Neural crest cell (in vitro differentiated cells): ENCODE measurements at places on chromosomes 16 and 17.

GRCh38 chr17:83052241-83052564 lies 27.2 kb upstream of the METRNL start:
- DNase-seq: no peak

GRCh38 chr17:77999413-78000173 lies 41.1 kb downstream of the TNRC6C start:
- DNase-seq: no peak

DNA sequence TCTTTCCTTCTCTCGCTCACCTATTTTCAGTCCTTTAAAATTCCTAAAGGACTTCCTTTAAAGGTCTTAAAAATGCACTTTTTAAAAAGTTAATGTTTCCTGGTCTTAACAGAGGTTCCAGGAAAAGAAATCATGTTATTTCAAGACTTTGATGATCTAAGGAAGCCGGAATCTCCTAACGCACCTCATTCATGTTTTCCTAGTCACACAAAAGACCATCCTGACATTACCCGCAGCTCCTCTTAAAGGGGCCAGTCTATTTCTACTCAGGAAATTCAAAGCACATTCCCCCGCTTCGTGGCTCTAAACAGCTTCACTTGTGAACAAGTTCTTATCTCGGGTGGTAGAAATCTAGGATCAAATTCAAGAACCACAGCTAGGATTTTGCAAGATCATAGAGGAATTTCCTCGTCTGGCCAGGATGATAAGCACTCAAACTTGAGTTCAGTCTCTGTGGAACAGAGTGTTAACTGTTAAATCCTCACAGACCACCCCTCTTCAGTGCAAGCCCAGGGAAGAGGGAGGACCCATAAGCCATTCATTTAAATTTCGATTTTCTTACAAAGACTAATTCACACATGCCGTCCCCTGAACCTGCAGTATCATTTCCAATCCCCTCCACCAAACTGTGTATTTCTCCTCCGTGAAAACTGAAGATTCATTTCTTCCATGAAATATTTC lies 137.1 kb upstream of the AXIN2 start:
- DNase-seq: peak; percentile 10

- peak; percentile 69 for DNase-seq
Observed at GRCh38 chr17:41695954-41696757, 7.5 kb downstream of the EIF1 start.

DNA sequence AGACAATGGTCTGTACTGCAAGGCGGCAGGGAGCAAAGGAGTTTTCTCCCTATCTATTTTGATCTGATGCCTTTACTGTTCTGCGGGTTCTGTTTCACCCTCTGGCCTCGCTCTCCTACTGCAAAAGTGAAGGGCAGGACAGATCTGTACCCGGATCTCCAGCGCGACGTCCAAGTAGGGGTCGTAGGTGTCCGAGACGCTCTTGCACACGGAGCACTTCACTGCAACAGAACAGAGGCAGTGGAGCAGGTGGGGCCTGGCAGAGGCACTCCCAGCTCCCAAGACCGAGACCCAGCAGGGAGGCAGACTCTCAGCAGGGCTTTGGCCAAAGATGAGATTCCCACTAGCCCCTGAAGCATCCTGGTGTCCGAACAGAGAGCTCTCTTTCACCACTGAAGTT lies 19.8 kb downstream of the USP36 start:
- no peak for DNase-seq

DNA sequence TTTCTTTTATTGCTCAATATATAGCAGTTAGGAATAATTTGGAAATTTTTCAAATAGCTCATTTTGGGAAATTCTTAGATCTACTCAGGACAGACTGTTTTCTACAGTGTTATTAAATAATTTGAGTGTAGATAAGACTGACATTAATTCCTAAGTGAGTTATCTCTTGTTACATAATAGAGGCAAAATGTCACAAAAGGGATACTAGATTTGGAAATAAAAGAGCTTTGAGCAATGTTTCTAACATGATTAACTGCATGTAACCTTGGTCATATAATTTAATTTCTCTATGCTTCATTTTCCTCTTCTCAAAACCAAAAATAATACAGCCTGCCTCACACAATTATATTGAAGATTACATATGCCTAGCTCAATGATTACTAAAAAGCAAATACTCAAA lies 16.3 kb upstream of the KIF2B start:
- DNase-seq: no peak

DNA sequence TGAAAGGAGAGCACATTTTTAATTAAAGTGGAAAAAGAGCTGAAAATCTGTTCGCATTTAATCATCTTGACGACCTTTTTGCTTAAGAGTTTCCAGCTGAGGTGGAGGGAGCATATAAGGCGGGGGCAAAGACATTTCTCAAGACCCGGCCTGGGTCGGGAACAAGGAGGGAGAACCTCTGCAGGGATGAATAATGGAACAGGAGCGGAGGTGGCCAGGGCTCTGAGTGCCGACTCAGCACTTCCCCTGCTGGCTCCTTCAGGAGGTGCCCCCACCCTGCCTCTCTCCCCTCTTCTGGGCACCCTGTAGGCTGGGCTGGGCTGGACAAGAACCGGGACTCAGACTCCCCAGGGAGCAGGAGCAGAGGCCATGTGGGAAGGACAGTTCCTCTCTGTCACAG lies 7.9 kb upstream of the NGFR start:
- DNase-seq: no peak

- DNase-seq: no peak
Observed at GRCh38 chr17:58985971-58986370, 120.7 kb downstream of the TRIM37 start.

DNA sequence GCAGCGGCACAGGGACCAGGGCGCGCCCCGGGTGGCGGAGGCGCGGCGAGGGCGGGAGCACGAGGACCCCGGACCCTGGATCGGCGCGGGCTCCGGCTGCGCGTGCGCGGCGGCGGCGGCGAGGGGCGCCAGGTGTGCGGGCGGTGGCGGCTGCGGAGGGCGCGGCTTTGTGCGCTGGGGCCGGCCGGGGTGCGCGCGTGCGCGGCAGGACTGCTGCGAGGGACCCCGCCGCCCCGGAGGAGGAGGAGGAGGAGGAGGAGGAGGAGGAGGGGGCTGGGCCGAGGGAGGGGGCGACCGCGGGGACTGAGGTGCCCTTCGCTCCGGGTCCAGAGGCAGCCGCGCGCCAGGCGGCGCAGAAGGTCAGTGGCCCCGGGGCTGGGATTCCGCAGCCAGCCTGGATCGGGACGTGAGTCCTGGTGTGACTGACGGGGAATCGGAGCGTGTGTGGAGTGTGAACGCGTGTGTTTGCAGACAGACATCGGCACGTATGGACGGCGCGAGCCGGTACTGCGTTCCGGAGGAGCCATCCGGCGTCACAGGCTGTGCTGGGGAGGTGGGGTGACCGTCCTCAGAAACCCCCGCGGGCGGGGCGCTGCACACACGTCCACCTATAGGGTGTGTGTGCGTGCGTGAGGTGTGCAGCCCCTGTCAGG lies 19.5 kb upstream of the RAP1GAP2 start:
- DNase-seq: peak; percentile 37

- DNase-seq: no peak
Observed at GRCh38 chr17:69423450-69423849, 9.0 kb downstream of the MAP2K6 start.

- DNase-seq: no peak
Observed at GRCh38 chr16:50616883-50617645, 64.0 kb downstream of the SNX20 start.

GRCh38 chr17:67636834-67637520 lies 80.8 kb upstream of the NOL11 start:
- no peak for DNase-seq

DNA sequence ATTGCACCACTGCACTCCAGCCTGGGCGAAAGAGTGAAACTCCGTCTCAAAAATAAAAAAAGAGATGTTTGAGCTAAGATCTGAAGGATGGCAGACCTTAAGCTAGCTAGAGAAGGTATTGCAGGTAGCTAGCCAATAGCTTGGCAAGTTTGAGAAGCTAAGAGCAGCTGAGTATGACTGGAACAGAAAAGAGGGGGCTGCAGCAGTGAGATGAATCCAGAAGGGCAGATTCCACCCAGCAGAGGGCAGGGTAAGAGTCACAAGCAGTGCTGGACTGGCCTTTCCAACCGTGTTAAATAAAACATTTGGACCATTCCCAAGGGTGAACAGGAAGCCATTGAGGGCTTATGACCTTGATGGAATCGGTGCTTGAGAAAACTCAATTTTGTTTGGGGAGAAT lies 5.7 kb upstream of the PHAF1 start:
- DNase-seq: peak; percentile 7

DNA sequence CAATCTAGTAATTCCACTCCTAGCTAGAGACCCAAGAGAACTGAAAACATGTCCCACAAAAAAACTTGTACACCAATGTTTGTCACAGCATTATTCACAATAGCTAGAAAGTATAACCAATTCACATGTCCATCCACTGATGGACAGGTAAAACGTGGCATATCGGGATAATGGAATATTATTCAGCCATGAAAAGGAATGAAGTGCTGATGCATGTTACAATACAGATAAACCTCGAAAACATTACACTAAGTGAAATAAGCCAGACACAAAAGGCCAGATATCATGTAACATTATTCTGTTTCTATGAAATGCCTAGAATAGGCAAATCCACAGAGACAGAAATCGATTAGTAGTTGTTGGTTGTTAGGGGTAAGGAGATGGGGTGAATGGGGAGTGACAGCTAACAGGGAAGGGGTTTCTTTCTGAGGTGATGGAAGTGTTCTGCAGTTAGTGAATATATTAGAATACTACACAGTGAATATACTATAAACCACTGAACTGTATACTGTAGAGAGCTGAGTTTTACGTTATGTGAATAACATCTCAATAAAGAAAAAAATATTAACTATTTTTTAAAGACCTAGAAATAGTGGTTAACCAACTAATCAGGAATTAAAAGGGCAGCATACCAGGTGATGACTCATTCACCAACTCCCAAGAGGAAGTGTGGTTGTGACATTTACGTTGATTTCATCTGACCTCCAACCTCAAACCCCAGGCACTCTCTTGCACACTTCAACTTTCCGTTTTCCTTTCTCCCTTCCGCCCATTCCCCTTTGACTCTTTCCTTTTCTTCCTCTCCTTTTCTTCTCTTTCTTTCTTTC lies 48.6 kb downstream of the GAS7 start:
- no peak for DNase-seq

DNA sequence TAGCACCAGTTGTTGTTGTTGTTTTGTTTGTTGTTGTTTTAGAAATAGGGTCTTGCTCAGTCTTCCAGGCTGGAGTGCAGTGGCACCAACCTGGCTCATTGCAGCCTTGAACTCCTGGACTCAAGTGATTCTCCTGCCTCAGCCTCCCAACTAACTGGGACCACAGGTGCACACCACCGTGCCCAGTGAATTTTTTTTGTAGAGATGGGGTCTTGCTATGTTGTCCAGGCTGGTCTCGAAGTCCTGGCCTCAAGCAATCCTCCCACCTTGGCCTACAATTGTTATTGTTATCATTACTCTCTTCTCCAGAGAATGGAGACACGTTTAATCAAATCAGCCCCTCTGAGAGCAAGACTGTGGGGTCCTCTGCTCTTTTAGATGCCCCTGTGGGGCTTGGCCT lies 42.7 kb upstream of the EMP2 start:
- no peak for DNase-seq

- no peak for DNase-seq
Observed at GRCh38 chr17:40561871-40562611, 3.2 kb downstream of the CCR7 start.

DNA sequence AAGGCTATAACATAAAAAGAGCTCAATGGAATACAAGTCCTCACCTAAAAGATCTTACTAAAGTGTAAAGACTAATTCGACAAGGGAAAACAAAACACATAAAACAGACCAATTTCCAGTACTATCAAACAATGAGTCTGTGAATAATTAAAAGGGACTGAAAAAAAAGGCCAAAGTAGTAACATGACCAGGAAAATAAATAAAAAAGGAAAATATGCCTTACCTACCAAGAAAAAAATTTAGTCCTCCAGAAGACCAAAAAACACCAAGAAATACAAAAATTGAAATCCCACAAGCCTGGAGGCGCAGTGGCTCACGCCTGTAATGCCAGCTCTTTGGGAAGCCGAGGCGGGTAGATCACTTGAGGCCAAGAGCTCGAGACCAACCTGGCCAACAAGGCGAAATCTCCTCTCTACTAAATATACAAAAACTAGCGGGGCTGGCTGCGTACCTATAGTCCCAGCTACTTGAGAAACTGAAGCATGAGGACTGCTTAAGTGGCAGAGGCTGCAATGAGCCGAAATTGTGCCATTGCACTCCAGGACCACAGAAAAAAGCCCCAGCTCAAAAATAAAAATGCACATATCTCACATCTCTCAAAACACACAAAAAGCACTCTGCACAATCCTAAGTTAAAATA lies 60.8 kb downstream of the TEX14 start:
- peak; percentile 26 for DNase-seq

DNA sequence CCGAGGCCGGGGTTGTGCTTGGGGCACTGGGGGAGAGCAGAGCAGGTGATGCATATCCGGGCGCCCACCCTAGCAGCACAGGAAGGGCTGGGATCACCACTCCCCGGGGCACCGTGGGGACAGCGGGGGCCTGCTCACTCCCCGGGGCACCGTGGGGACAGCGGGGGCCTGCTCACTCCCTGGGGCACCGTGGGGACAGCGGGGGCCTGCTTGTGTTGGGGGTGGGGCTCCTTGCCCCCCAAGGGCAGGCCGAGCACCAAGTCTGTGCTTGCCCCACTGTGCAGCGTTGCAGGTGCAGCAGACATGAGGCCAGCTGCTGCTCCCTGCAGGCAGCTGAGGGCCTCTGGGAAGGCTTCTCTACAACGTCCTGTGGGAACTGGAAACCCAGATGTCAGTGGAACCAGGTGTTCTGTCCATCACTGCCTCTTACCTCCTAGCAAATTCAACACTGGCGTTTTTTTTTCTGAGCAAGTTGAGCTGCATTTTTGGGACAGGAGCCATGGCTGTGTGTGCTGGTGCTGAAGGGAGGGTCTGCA lies 25.0 kb upstream of the ZNF750 start:
- no peak for DNase-seq

- no peak for DNase-seq
Observed at GRCh38 chr17:58333736-58334207, 5.2 kb upstream of the TSPOAP1 start.

DNA sequence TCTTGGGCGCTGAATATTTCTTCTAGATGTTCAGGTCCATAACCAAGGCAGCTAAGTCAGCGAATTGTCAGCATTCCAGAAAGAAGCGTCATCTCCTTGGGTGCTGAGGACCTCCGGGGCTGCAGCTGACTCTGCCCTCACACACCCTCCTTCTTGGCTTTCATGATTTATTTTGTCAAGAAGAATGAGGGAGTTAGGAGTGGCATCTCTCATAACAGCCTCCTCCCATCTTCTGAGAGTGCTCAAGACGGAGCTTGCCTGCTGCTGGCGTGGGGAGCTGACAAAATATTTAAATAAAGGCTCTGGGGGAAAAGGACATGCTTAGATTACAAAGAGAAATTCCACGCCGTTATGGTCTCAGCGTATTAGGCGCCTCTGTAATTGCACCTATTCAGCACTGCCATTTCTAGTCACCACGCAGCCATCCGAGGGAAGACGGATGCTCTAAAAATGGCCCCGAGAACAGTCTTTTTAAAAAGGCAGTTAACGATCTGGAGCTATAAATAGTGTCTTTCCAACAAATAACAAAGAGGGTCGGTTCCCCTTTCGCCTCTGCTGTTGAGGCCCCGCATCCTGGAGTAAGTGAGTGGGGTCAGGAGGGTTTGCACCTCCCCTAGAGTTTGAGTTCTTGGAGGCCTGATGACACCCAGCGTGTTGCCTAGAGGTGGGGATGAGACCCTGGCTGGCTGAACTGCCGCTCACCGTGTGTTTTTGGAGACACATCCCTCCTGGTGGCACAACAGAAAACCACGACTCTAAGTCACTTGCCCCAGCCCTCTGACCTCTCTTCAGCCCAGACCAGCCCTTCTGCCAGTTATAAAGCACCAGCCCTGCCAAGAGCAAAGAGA lies 187.0 kb downstream of the CCDC182 start:
- no peak for DNase-seq

GRCh38 chr17:67119102-67119501 lies 74.7 kb downstream of the CACNG1 start:
- DNase-seq: no peak

GRCh38 chr17:8430966-8431365 lies 4.7 kb upstream of the NDEL1 start:
- DNase-seq: no peak
